Glutamatergic neuron (in vitro differentiated cells): ENCODE measurements at places on chromosomes 16 and 17. TPM values are rescaled to one million over a fixed set of nuclear protein-coding genes. Genes with fewer than 3 reads are reported as not detected.

- H3K4me3 ChIP-seq, result no peak overlapping the region
- H3K4me1 ChIP-seq, result no peaks in the 10 kb centered on the region
- no peak for DNase-seq
- H3K27ac ChIP-seq, result no peak overlapping the region
- H3K36me3 ChIP-seq, result no peaks in the 10 kb centered on the region
- no peaks in the 10 kb centered on the region for H3K27me3 ChIP-seq
Measured at GRCh38 chr17:40432864-40433528, 10.3 kb upstream of the IGFBP4 start.

DNA sequence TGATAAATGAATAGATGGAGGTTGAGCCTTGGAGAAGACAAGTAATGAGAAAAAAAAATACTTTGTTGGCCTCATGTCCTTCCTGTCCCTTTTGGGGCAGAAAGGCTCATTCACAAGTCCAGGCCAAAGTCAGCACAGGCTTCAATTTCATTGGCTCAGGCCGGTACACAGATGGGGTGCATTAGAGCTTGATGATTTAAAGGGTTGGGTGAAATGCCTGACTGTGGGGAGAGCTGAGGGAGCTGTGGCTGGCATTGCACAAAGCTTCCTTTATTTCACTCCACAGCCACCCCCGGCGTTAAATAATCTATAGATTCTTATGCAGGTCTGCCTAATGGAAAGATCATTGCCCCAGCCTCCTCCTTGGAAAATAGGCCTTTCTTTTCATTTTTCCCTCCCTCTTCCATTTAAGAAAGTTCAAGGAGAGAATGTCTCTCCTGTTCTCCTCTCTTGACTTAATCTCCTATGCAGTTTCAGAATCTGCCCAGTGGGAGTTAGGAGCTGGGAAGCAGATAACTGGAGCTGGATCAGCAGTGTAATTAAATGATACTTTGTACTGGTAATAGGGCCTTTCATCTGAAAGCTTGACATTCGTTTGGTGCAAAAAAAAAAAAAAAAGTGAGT, 24.4 kb downstream of the YPEL2 start:
- H3K4me3 ChIP-seq, result no peak overlapping the region
- no peak overlapping the region for H3K27ac ChIP-seq
- no peaks in the 10 kb centered on the region for H3K36me3 ChIP-seq

DNA sequence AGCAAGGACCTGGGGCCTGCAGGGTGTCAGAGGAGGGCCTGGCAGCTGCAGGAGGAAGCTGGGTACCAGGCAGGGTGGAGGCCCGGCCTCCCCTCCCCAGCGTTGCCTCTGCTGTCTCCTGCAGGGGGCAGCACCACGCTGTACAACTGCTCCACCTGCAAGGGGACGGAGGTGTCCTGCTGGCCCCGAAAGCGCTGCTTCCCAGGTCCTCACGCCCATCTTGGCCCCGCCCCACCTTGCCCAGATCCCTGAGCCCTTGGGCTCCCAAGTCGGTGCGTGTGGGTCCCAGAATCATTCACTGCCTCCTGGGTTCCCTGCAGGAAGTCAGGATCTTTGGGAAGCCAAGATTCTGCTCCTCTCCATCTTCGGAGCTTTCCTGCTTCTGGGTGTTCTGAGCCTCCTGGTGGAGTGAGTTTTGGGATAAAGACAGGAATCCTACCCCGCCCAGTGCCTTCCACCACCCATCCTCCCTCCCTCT, 1.2 kb downstream of the TMEM95 start:
- peaks cover 8% of the 10 kb centered on the region for H3K27me3 ChIP-seq
- no peaks in the 10 kb centered on the region for H3K36me3 ChIP-seq
- no peak overlapping the region for H3K4me3 ChIP-seq
- no peak overlapping the region for H3K27ac ChIP-seq

The MARVELD3 gene
- 0.25 TPM for total RNA-seq

- H3K4me1 ChIP-seq, result peaks cover 5% of the 10 kb centered on the region
- no peak overlapping the region for H3K27ac ChIP-seq
- H3K4me3 ChIP-seq, result no peak overlapping the region
- H3K27me3 ChIP-seq, result no peaks in the 10 kb centered on the region
- no peak for DNase-seq
Measured at GRCh38 chr17:70137451-70138230, 31.7 kb upstream of the KCNJ2 start.

DNA sequence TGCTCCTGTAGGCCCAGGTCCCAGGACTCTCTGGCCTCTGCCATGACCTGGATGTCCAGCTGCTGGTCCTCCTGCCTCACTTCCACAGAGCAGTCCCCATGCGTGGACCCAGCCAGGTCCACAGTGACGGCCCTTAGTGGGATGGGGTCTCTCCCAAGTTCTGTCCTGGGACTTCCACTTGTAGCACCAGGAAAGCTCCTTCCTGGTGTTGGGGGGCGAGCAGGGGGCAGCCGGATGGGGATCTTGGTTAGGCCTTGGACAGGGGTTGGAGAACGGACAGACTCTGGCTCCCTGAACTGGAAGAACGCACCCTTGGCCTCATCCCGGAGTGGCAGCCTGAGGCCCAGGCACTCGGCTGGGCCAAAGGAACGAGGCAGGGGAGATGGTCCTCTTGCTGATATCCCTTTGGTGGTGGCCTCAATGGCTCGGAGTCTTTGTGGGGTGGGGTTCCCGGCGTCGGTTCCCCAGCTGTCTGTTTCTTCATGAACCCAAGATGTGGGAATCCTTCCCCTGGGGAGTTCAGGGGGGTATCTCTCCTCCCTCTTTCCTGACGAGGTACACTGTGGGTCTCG, 7.2 kb downstream of the GAS2L2 start:
- no peak overlapping the region for H3K4me3 ChIP-seq
- DNase-seq, result no peak
- H3K36me3 ChIP-seq, result no peaks in the 10 kb centered on the region
- peaks cover 8% of the 10 kb centered on the region for H3K4me1 ChIP-seq
- no peak overlapping the region for H3K27ac ChIP-seq
- peaks cover 8% of the 10 kb centered on the region for H3K27me3 ChIP-seq

The OSBPL7 gene
- 30.0 TPM for total RNA-seq

- no peak for DNase-seq
- H3K4me1 ChIP-seq, result peaks cover 16% of the 10 kb centered on the region
- H3K27ac ChIP-seq, result peak overlapping the region; percentile 15
- peaks cover 17% of the 10 kb centered on the region for H3K27me3 ChIP-seq
Measured at GRCh38 chr17:4490637-4491061, 8.0 kb upstream of the SPNS2 start.

DNA sequence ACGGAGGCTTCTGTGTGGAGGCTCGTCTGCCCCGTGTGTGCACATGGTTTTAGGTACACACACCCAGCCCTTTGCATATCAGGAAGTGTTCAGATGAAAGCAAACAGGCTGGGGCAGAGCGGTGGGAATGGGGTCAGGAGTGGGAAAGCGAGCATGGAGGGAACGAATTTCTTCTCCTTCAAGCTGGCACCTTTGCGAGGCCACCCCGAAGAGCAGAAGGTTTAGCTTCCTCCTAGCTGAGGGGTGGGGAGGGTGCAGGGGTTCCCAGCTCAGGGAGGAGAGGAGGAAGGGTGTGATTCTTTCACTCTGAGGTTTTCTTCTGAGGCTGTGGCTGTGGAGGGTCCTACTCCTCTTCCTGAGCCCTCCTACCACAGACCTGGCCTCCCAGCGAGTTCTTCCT, 83.6 kb downstream of the ABR start:
- H3K36me3 ChIP-seq, result peaks cover 8% of the 10 kb centered on the region
- peaks cover 6% of the 10 kb centered on the region for H3K27me3 ChIP-seq
- DNase-seq, result no peak
- H3K27ac ChIP-seq, result no peak overlapping the region

GRCh38 chr17:29726715-29727252, 104.1 kb upstream of the CORO6 start:
- peaks cover 18% of the 10 kb centered on the region for H3K4me1 ChIP-seq
- H3K4me3 ChIP-seq, result no peak overlapping the region
- no peaks in the 10 kb centered on the region for H3K27me3 ChIP-seq
- DNase-seq, result no peak

GRCh38 chr16:756428-756827, 4.1 kb upstream of the MSLN start:
- peaks cover 9% of the 10 kb centered on the region for H3K4me1 ChIP-seq
- H3K27me3 ChIP-seq, result peaks cover 7% of the 10 kb centered on the region
- DNase-seq, result no peak

The GRAPL gene
- total RNA-seq, result not detected

The STAT3 gene
- total RNA-seq, result 68.0 TPM

DNA sequence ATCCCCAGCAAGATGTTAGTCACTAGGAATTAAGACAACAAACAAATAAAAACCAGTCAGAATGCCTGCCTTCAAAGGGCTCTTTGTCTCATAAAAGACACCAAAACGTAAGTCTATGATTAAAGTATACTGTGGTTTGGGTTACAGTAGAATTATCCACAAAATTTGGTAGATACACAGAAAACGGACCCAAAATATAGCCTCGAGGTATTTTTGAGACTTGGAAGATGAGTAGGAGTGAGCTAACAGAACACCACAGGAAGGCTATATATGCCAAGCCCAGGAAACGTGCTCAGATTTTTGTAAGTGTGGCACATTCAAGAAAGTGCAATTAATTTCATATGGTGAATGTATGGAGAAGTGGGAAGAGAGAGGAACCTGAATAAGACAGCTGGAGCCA, 831.4 kb downstream of the CDH11 start:
- peaks cover 3% of the 10 kb centered on the region for H3K4me1 ChIP-seq
- no peaks in the 10 kb centered on the region for H3K36me3 ChIP-seq
- DNase-seq, result no peak
- no peaks in the 10 kb centered on the region for H3K27me3 ChIP-seq

The OR1F1 gene
- total RNA-seq, result not detected

The DOC2A gene
- total RNA-seq, result 4.2 TPM

DNA sequence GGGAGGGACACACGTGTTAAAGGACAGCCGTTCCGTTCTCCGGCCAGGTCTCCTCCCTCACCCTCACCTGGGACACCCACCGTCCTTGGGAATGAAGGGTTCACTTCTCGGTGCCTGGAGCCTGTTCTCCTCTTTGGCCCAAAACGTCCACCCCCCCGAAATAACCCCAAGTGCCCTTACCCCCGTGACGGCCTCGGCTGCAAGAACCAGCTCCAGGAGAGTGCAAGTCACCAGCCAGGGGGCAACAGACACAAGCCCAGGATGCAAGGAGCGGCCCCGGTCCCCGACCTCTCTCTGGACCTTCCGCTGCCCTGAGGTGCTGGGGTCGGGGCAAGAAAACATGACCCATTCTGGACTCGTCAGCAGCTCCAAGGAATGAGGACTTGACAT, 20.0 kb upstream of the UBE2I start:
- peaks cover 4% of the 10 kb centered on the region for H3K27me3 ChIP-seq
- H3K27ac ChIP-seq, result no peak overlapping the region

- peaks cover 13% of the 10 kb centered on the region for H3K4me1 ChIP-seq
- H3K27me3 ChIP-seq, result peaks cover 6% of the 10 kb centered on the region
- no peak overlapping the region for H3K27ac ChIP-seq
Measured at GRCh38 chr16:1291576-1291974, 17.9 kb upstream of the UBE2I start.
